ENCODE measurements at places on chromosomes 13 and 19. TPM values are rescaled to one million over a fixed set of nuclear protein-coding genes. Genes with fewer than 3 reads are reported as not detected.

The CEBPA gene
- total RNA-seq, result 7.3 TPM

The GPALPP1 gene
- total RNA-seq, result 13.5 TPM

The TLE2 gene
- 40.5 TPM for total RNA-seq

The SHISA7 gene
- not detected for total RNA-seq

The S1PR5 gene
- 1.7 TPM for total RNA-seq

GRCh38 chr13:63421123-63421522 lies 2005.5 kb upstream of the PCDH20 start:
- H3K4me3 ChIP-seq, result no peak overlapping the region
- H3K27ac ChIP-seq, result no peak overlapping the region

- peak overlapping the region; percentile 96 for H3K27ac ChIP-seq
- peak; percentile 69 for DNase-seq
- H3K27me3 ChIP-seq, result no peaks in the 10 kb centered on the region
- H3K36me3 ChIP-seq, result no peaks in the 10 kb centered on the region
- H3K4me1 ChIP-seq, result peaks cover 22% of the 10 kb centered on the region
Measured at GRCh38 chr19:41219924-41220567, 1.0 kb downstream of the AXL start.

DNA sequence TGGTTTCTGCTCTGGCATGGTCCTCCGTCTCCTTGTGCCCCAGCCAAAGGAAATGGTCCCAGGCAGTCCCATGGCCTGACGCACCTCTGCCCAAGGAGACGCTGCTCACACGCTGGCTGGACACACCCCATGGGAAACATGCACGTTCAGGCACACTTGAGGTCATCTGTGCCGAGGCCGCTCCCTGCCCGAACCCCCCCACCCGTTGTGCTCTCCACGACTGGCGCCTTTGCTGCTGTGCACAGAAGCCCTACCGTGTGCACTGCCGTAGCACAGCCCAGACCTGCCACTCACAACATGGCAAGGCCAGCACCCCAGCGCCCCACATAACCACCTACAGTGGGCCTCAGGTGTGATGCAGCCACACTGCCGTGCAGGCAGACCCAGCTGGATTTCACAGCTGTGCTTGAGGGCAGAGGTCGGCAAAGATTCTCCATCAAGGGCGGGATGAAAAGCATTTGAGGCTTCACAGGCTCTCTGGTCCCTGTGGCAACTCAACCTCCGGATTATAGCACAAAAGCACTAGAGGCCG lies 65.7 kb downstream of the SPACA7 start:
- no peaks in the 10 kb centered on the region for H3K36me3 ChIP-seq
- no peak for DNase-seq

GRCh38 chr19:35397064-35397463 lies 26.2 kb downstream of the GPR42 start:
- DNase-seq, result no peak
- no peaks in the 10 kb centered on the region for H3K36me3 ChIP-seq
- no peak overlapping the region for H3K4me3 ChIP-seq
- no peak overlapping the region for H3K27ac ChIP-seq
- H3K4me1 ChIP-seq, result peaks cover 6% of the 10 kb centered on the region

GRCh38 chr13:77565635-77566034 lies 30.1 kb downstream of the SCEL start:
- H3K27me3 ChIP-seq, result no peaks in the 10 kb centered on the region
- no peak overlapping the region for H3K4me3 ChIP-seq
- H3K27ac ChIP-seq, result no peak overlapping the region
- no peak for DNase-seq
- no peaks in the 10 kb centered on the region for H3K4me1 ChIP-seq
- no peaks in the 10 kb centered on the region for H3K36me3 ChIP-seq

GRCh38 chr13:43134868-43135267 lies 111.5 kb downstream of the DNAJC15 start:
- no peak overlapping the region for H3K27ac ChIP-seq
- H3K36me3 ChIP-seq, result no peaks in the 10 kb centered on the region
- no peaks in the 10 kb centered on the region for H3K27me3 ChIP-seq
- H3K4me1 ChIP-seq, result no peaks in the 10 kb centered on the region

- no peak overlapping the region for H3K27ac ChIP-seq
- no peak overlapping the region for H3K4me3 ChIP-seq
- H3K36me3 ChIP-seq, result no peaks in the 10 kb centered on the region
- peaks cover 12% of the 10 kb centered on the region for H3K27me3 ChIP-seq
Measured at GRCh38 chr19:53966931-53967330, 4.2 kb downstream of the CACNG8 start.

- H3K4me1 ChIP-seq, result no peaks in the 10 kb centered on the region
- DNase-seq, result no peak
- no peak overlapping the region for H3K4me3 ChIP-seq
- H3K27ac ChIP-seq, result no peak overlapping the region
Measured at GRCh38 chr13:93814658-93815057, 588.1 kb downstream of the GPC6 start.

DNA sequence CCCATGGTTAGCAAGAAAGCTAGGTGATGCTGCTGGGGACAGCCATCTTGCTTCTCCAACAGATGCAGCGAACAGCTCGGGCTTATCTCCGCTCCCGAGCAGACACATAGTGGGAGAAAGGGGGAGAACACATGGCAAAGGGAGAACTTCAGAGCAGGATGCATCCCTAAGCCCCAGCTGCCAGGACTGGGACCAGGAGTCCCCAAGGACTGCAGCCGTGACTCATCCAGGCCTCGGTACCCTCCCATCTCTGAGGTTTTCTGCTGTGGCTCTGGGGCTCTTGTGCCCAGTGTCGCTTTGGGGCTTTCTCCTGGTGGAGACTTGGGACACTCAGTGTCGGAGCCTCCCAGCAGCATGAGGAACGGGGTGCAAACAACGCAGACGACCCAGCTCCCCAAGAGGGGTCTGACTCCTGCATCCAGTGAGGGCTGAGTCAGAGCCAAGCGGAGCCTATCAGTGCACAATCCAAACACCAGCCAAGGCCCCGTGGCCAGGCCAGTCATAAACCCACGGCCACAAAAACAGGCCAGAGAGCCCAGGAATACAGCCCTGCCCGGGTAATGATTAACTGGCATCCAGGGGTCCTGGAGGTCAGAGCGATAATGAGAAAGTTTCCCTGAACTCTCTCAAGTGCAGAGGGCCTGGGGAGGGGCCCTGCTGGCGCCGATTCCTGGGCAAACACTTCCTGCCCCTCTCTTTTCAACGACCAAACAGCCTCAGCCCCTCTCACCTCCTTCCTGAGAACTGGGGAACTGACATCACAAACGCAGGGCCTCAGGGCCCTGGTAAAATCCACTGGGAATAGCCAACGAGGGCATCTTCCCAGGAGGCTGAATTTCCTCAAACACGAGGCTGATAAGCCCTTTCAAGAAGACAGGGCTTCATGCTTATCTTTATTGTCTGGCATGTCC lies 202.9 kb downstream of the USP12 start:
- H3K4me3 ChIP-seq, result no peak overlapping the region
- no peaks in the 10 kb centered on the region for H3K27me3 ChIP-seq
- no peak for DNase-seq
- H3K27ac ChIP-seq, result no peak overlapping the region

GRCh38 chr19:15449620-15450527 lies at the start of gene WIZ:
WIZ (minus strand) TSS chr19:15449956; CDS start chr19:15448307, 1,649 bp downstream.
- peak; percentile 93 for DNase-seq
- peak within 1 kb of the TSS; percentile 86 for H3K27ac ChIP-seq
- no peaks in the 10 kb centered on the region for H3K36me3 ChIP-seq
- peak within 1 kb of the TSS; percentile 74 for H3K4me3 ChIP-seq

GRCh38 chr13:77391475-77391874 lies 64.6 kb upstream of the MYCBP2 start:
- H3K27ac ChIP-seq, result no peak overlapping the region
- peaks cover 18% of the 10 kb centered on the region for H3K4me1 ChIP-seq
- DNase-seq, result no peak
- no peak overlapping the region for H3K4me3 ChIP-seq
- H3K27me3 ChIP-seq, result no peaks in the 10 kb centered on the region
- no peaks in the 10 kb centered on the region for H3K36me3 ChIP-seq

- peak overlapping the region; percentile 45 for H3K27ac ChIP-seq
- H3K4me3 ChIP-seq, result peak overlapping the region; percentile 7
- no peak for DNase-seq
- peaks cover 10% of the 10 kb centered on the region for H3K4me1 ChIP-seq
- H3K27me3 ChIP-seq, result no peaks in the 10 kb centered on the region
- no peaks in the 10 kb centered on the region for H3K36me3 ChIP-seq
Measured at GRCh38 chr13:48401480-48401879, 11.4 kb downstream of the LPAR6 start.

DNA sequence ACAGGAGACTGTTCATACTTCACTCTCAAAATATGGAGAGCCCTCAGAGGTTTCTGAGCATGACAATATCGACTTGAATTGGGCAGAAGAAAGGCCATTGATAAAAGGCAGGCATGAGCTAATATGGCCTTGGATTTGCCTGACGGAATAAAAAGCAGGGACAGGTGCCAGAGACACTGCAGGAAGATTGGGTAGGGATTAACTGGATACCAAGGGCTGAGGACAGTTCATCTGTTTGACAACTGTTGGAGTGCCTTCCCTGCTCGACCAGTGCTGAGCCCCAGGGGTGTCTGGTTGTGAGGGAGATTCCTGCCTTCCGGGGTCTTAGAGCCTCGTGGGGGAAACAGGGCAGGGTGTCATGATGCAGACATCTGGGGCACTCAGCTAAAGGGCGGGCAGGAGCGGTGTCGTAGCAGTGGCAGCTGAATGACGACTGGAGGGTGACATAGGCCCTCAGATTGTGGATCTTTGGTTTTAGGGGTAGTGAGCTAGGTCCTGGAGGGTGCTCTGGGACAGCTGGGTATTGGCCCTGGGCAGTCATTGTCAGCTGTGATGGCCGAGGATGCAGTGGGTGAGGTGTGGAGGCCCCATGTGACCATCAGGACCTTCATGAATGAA lies 12.3 kb downstream of the GATAD2A start:
- peaks cover 32% of the 10 kb centered on the region for H3K4me1 ChIP-seq
- no peak for DNase-seq
- no peak overlapping the region for H3K27ac ChIP-seq
- H3K4me3 ChIP-seq, result no peak overlapping the region
- no peaks in the 10 kb centered on the region for H3K27me3 ChIP-seq
- no peaks in the 10 kb centered on the region for H3K36me3 ChIP-seq

GRCh38 chr19:13902993-13903555 lies 2.8 kb downstream of the BRME1 start:
- H3K36me3 ChIP-seq, result no peaks in the 10 kb centered on the region
- no peaks in the 10 kb centered on the region for H3K27me3 ChIP-seq
- no peak for DNase-seq
- H3K4me1 ChIP-seq, result peaks cover 13% of the 10 kb centered on the region
- no peak overlapping the region for H3K4me3 ChIP-seq

DNA sequence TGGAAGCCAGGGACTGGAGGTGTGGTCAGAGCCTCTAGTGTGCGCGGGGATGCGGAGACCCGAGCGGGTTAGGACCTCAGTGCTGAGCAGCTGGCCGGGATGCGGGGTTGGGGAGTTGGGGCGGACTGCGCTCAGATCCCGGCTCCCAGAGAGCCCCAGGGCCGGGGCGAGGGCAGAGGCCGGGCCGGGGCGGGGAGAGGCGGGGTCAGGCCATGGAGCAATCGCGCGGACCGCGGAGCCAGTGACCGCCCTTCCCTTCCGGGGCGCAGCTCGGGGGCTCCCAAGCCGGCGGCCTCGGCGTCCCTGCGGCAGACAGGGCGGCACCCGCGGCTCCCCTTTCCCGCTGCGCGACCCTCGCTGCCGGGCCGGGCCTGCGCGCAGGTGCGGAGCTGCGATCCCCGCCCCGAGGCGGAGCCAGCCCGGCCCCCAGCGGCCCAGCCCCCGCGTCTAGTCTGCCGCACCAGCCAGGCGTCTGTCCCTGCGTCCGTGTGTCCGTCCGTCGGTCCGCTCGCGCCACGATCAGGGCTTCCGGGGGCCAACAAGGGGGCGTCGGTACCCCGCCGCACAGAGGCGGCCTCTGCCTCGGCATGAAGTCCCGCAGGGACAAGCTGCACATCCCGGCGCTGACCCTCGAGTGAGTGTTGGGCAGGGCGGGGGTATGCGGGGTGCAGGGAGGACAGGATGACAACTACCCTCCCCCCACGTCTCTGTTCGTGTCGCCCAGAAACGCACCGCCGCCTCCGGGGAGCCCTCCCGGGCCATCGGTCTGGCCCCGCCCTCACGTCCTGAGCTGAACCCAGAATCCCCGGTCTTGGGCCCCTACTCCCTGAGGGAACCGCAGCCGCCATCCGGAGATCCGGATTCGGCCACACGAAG lies 12.4 kb downstream of the MAST3 start:
- H3K4me1 ChIP-seq, result peaks cover 7% of the 10 kb centered on the region
- no peaks in the 10 kb centered on the region for H3K27me3 ChIP-seq
- peak; percentile 74 for DNase-seq
- no peaks in the 10 kb centered on the region for H3K36me3 ChIP-seq

DNA sequence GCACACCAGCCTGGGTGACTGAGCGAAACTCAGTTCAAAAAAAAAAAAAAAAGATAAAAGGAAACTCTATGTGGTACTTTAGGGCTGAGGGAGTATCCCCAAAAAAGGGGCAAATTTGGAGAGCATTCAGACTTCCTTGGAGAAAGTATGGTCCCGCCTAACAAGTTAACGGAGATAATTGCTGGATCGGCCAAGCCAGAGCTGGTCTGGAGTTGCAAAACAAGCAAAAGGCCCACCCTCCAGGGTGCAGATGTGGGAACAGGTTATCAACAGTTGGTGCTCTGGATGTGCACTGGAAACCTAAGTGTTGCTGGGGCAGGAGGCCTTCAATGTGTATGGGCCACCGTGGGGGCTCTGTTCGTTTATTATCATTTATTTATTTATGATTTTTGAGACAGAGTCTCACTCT lies 2.8 kb downstream of the IQCN start:
- no peak overlapping the region for H3K27ac ChIP-seq
- H3K4me3 ChIP-seq, result no peak overlapping the region
- peaks cover 16% of the 10 kb centered on the region for H3K4me1 ChIP-seq
- no peaks in the 10 kb centered on the region for H3K27me3 ChIP-seq
- H3K36me3 ChIP-seq, result peaks cover 29% of the 10 kb centered on the region
- DNase-seq, result no peak

DNA sequence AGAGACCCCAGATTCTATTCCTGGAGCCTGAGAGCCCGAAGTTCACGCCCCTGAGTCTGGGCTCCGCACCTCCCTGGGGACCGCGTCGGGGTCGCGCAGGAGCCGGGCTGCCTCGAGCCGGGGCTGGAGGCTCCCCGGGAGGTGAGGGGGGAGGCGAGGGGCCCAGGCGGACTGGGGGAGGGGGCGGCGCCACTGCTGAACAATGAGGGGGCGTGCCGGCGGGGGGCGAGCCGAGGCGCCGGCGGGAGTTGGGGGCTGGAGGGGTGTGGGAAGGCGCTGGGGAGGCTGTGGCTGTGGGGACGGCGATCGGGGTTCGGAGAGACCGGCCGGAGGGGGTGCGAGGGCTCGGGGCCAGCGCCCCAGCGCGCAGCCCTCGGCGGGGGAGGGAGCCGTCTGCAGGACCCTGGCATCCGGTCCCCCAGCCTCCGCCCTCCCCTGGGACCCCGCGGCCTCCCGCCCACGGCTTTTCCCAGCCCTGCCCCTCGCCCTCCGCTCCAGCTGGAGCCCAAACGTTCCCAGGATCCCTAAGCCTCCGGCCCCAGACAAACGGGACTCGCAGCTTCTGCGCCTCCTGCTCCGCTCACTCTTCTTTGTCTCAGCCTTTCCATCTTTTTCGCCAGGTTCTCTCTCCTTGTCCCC lies 922 bp downstream of the PLEKHG2 start:
- peak overlapping the region; percentile 84 for H3K4me3 ChIP-seq
- peaks cover 59% of the 10 kb centered on the region for H3K4me1 ChIP-seq
- no peaks in the 10 kb centered on the region for H3K27me3 ChIP-seq
- peak overlapping the region; percentile 99 for H3K27ac ChIP-seq
- DNase-seq, result peak; percentile 91
- H3K36me3 ChIP-seq, result peaks cover 32% of the 10 kb centered on the region

All from heart left ventricle (tissue), 16 donors.